Osteoblast (primary cell): ENCODE measurements at places on chromosomes 7 and 10.

- DNase-seq: peak; percentile 94
Measured at GRCh38 chr10:79070081-79070605, 1.4 kb downstream of the ZMIZ1 start.

DNA sequence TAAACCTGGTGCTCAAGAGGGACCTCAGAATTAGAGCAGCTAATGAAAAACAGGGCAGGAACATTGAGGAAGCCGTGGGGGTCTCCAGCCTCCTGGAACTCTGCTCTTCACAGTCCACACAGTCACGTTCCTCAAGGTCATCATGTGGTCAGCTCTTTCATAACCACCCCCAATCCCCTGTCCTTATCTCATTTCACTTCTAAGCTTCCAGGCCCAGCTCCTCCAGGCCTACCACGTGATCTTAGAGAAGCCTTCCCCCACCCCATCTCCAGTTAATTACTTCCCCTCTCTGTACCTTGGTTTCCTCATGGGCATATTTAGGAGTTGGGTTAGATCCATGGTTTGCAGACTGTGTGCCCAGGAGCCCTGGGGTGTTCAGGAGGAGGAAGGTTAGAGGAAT, 106.4 kb upstream of the TCF7L2 start:
- no peak for DNase-seq

GRCh38 chr10:17181751-17182150, 19.7 kb downstream of the TRDMT1 start:
- DNase-seq: no peak

DNA sequence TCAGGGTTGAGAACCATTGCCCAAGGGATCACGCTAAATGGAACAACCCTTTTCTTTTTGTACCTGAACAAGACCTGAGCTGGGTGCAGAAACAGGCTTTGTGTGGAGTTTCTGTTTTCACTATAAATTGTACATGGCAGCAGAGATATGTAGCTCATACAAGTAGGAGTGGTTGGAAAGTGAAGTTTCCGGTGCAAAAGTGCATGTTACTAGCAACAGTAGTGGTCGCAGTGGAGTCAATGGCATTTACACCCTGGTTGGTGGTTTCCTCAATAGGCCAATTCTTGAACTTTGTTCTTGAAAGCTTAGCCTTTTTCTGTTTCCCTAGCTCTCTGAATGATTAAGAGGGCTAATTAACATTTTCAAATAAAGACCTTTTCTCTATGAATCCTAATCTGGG, 170.7 kb downstream of the NEBL start:
- DNase-seq: no peak

DNA sequence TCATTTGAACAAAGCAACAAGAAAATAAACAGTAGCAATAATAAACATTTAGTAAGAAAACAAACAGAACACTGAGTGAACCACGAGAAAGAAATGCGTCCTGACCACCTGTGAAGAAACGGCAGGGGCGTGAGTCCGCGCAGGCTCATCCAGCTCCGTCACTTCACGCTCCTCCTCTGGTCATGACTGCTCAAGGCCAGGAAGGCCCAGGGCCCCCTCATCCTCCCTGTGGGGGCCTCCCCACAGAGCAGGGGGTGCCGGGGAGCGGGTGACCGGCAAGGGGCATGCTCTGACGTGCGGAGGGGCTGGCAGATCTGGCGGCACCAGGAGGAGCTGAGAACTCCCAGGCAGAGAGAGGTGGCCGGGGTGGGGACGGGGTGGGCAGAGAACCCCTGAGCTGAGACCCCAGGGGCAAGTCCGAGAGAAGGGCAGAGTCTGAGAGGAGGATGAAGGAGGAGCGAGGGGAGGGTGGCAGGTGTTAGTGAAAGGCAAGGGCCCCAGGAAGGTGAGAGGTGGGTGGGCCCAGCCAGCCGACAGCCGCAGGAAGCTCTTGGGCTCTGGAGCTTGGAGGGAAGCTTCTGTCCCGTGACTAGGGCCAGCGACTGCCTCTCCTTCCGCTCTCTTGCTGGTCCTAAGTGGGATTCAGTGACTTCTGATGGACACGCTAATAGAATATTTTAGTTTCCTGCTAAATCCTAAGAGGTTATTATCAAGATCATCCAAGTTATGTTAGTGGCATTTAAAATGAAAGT, 223.9 kb downstream of the TCERG1L start:
- DNase-seq: peak; percentile 77

GRCh38 chr10:72315611-72316385, 38.9 kb downstream of the DNAJB12 start:
- DNase-seq: peak; percentile 84

- no peak for DNase-seq
Measured at GRCh38 chr7:64877714-64878610, 25.1 kb upstream of the ZNF273 start.

- peak; percentile 85 for DNase-seq
Measured at GRCh38 chr10:16777473-16778370, 39.5 kb downstream of the RSU1 start.

- DNase-seq: no peak
Measured at GRCh38 chr10:13767676-13768178, 181.0 kb downstream of the PRPF18 start.

- DNase-seq: peak; percentile 17
Measured at GRCh38 chr7:19558527-19558926, 150.3 kb downstream of the POLR1F start.

GRCh38 chr7:20132585-20132984, 84.6 kb downstream of the MACC1 start:
- no peak for DNase-seq

DNA sequence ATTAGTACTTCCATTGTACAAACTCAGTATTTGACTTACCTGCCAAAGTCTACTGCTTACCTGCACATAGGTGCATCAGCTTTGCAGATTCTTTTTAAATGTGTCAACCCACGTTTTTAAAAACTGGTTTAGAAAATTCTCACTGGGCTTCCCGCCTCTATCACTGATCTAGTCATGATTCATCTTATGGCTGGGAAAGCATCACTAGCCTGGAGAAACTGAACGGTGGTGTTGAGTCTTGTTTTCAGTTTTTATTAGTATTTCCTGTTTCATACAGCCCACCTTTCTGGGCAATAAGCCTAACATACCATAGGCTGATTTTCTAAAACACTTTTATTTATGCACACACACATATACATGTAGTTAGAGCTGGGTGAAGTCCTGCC, 19.7 kb downstream of the DOCK1 start:
- peak; percentile 92 for DNase-seq

DNA sequence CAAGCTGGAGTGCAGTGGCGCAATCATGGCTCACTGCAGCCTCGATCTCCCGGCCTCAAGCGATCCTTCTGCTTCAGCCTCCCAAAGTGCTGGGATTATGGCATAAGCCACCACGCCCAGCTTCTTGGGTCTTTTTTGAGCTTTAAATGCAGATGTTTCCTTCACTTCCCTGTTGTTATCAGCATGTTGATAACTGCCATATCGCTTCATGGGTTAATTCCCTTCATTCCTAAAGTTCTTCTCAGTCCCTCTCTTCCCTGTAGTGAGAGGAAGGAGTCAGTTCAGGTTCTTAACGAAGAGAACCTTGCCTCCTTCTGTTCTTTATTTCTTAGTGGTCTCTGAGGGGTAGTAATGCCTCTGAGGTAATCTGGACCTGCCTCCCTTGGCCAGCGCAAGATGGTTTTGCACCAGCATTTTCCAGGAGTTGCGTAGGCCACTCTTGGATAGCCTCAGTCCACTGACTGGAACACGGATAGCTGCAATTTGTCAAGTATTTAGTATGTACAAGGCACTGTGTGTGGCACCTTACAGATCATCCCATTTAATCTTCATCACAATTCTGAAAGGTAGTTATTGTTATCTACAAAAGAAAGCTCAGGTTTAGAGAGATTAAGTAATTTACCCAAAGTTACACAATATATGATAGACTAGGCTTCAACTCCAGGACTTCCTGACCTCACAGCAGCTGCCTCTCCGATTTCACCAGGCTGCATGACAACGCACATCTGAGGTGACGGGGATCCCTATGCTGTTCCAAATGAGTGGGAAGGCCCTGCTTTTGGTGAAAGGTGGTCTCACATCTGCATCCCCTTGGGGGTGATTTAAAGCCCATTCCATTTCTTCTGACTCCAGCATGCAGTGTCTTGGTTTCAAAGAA, 60.5 kb downstream of the GATA3 start:
- no peak for DNase-seq

GRCh38 chr10:86220626-86221025, 146.0 kb downstream of the GRID1 start:
- DNase-seq: no peak

GRCh38 chr10:132974249-132974796, 32.0 kb upstream of the CFAP46 start:
- peak; percentile 47 for DNase-seq

DNA sequence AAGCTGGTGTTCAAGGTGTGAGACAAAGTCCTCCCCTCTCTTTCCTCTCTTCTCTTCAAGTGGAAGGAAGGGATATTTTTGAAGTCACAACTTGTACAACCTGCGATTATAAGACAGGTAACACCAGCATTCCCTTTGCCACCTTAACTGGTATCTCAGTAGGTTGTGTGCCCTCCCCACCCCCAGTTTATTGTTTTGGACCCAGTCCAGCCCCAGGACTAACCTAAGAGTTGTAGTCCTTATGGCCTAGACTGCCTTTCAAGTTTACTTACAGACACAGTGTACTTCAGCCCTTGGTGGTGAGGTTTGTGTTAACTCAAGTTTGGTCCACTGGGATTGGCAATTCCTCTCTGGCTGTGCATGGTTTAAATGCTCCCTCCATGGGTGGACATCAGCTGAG, 26.8 kb upstream of the CYP2C8 start:
- no peak for DNase-seq

GRCh38 chr10:20891338-20891714, 5.8 kb downstream of the NEBL start:
- DNase-seq: no peak

DNA sequence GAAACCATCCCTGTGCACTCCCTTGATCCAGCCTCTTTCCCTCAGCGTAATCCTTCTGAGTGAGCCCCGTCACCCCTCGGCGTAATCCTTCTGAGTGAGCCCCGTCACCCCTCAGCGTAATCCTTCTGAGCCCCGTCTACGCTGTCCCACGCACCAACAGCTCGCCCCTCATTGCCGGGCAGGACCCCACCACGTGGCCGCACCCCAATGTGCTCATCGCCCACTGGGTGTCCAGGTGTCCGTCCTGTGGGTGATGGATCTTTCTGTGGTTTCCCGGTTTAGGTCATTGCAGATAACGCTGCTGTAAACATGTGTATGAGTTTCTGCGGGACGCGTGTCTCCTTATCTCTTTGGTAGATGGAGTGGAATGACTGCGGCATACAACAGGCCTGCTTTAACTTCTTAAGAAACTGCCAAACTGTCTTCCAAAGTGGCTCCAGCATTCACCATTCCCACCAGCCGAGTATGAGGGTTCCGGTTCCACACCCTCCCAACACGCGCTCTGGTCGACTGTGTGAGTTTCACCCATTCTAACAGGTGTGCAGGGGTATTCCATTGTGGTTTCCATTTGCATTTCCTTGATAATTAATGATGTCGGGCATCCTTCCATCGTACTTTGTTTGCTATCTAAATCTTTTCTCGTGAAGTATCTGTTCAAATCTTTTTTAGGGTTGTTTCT, 42.1 kb upstream of the NKX6-2 start:
- DNase-seq: no peak

DNA sequence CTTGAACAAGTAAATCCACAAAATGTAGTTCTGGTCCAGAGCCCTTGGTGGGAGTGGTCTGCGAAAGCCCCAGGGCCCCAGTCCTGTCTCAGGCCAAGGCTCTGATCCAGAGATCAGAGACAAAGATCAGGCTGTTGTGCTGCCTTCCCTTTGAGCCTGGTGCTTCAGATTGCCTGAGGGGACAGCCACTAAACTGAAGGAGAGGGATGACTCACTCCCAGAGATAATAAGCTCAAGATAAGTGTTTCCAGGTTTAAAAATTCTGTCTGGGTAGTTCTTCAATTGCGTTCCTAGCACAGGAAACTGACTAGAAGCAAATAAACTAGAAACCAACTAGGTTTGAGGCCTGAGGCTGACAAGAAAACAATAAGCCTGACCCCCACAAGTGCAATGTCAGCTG, 190.2 kb downstream of the RAMP3 start:
- no peak for DNase-seq

DNA sequence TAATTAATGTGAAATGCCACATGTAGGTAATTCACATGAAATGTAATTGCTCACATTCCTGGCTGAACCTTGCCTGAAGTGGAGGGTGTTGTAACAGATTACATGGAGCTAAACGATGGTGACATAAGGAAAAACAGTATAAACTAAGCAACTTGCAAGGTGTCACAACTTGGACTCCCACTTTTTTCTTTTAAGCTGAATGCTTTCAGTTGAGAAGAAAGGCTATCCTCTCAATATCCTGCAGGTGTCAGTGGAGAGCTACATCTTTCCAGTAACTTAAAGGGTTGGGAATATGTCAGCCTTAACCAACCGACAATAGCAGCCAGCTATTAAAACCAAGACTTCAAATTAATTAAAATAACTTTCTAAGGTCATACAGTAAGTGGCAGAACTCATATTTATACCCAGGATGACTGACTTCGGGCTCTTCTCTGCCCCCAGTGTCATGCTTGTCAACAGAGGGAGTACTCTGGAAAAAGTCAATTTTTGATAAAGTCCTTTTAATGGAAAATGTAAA, 33.7 kb downstream of the NRBF2 start:
- DNase-seq: no peak

DNA sequence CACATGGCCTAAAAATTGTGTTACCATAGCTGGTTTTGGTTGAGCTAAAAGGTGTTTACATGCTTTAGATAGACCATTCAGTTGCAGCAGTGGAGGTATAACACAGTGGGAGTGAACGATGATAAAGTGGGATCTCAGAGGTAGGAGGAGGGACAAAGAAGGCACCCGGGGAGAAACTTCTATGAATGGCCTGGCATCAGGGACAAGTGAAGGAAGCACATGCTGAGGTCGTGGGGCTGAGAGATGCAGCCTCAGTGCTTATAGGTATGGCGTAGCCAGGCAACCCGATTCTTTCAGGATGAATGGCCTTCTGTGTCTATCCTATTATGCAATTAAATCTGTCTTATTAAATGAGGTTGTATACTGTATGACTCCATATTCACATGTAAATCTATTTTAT, 3.9 kb upstream of the CDK6 start:
- DNase-seq: no peak

DNA sequence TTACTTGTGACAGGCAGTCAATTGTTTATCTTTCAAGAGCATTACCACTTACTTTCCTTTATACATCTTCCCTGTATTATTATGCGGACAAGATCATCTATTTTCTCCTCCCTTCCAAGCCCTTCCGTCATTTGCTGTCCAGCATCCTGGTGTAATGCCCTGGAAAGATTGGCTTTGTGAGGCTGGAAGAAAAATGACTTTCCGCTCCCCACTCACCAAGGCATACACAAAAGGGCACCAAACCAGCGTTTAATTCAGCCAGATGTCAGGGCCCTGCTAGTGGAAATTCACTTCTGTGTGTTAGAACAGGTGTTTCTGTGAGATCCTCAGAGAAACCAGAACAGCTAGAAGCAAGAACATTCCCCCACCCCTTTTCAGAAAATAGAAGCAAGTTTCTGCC, 128.1 kb upstream of the NANOS1 start:
- DNase-seq: no peak

DNA sequence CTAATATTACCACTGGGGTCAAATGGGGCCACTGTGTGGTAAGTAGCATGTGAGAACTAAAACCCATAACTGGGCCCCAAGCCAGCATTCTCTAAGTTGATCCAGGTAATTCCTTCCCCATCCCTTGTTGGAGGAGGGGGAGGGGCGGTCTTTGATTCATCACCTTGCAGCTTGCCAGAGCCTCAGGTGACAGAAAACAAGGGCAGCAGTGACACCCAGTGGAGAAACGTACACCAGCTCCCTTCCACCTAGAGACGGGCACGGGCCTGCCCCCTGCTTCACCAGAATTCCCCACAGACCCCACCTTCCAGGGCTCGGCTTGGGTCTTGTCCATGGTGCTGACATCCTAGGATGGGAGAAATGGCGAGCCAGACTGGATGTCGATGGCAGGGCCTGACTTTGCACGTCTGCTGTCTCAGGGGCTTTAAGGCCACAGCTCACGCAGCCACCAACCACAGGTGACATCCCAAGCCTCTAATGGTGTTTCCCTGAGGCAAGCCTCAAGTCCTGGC, 102.0 kb downstream of the STRA8 start:
- DNase-seq: peak; percentile 81
